ENCODE measurements at places on chromosomes 7 and 10. TPM values are rescaled to one million over a fixed set of nuclear protein-coding genes. Genes with fewer than 3 reads are reported as not detected.

Gene CPN1
- polyA plus RNA-seq, result not detected

Gene LIPN
- polyA plus RNA-seq, result not detected

Gene TMEM270
- 0.20 TPM for polyA plus RNA-seq

Gene GIMAP8
- polyA plus RNA-seq, result 23.0 TPM

Gene AKR1C8
- polyA plus RNA-seq, result 0.18 TPM

Gene CFAP69
- polyA plus RNA-seq, result 5.1 TPM

DNA sequence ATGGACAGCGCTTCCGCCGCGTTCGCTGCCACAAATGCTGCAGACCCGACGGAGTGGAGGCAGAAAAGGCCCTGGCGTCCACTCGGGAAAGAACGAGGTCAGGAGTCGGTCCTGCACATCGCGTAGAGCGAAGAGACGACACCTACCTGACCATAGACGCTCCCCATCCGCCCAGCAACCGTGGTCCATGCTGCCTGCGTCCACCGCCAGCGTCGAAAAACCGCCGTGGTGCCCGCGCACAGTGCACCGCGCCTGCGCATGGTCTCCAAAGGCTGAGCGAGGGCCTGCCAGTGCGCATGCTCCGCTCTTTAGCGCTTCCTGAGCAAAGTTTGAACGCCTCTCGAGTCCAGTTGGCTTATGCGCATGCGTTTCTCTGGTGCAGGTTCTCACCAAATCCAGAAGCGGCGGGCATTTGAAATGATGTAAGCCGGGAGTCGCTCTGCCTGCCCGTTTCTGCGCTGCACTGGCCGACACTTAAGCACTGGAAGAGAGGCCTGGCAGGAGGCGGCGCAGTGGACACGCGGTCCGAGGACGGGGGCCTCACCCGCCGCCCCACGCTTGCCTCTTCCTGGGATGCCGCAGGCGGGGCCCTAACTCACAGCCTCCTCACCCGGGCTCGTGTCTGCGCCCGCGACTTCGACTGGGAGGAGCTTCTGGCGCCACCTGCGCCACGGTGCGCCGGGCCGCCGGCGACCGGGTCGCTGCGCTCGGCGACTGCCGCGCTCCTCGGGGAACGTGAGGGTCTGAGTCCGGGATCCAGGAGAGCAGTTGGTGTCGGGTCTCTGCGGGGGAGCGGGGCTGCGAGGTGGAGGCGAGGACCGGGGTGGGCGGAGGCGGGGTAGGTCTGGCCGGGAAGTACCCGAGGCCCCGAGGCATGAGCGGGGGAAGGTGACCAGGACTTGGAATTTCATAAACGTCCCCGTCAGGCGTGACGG lies at the start of gene FAM24B:
Gene FAM24B, minus strand, starts transcription at position 243 of the 935 bp plus-strand sequence. CDS start 29,066 bp downstream, outside the sequence.
- no peaks in the 10 kb centered on the region for H3K36me3 ChIP-seq
- peaks cover 6% of the 10 kb centered on the region for H3K4me1 ChIP-seq
- H3K27ac ChIP-seq, result peak within 1 kb of the TSS; percentile 36
- no peaks in the 10 kb centered on the region for H3K27me3 ChIP-seq

- H3K27ac ChIP-seq, result no peak overlapping the region
- H3K27me3 ChIP-seq, result no peaks in the 10 kb centered on the region
- H3K4me3 ChIP-seq, result no peak overlapping the region
- no peaks in the 10 kb centered on the region for H3K4me1 ChIP-seq
Observed at GRCh38 chr7:46545790-46546189, 624.7 kb upstream of the IGFBP3 start.

DNA sequence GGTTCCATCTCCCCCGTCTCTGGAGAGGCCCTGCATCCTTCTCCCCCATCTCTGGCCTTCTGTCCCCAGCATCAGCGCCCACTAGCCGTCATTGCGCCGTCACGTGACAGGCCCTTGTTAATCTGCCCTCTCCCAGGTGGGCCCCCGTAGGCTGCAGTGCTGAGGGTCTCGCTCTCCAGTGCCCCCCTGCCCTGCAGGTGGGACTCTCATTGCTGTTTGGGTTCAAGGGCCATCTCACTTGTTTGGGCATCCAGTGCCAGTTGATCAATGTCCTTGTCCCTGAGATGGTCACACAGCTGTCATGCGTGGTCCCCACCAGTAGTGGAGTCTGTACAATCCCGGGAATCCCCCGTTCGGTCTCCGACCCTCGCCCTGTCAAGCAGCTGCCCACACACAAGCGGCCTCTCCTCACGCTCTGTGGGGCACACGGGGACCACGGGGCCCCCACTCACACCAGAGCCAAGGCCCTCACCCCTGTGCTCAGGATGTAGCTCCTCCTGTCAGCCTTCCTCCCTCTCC lies 114.0 kb downstream of the INPP5A start:
- peaks cover 7% of the 10 kb centered on the region for H3K36me3 ChIP-seq
- H3K4me3 ChIP-seq, result no peak overlapping the region
- no peak for DNase-seq
- H3K27ac ChIP-seq, result no peak overlapping the region
- H3K27me3 ChIP-seq, result no peaks in the 10 kb centered on the region
- H3K4me1 ChIP-seq, result no peaks in the 10 kb centered on the region

DNA sequence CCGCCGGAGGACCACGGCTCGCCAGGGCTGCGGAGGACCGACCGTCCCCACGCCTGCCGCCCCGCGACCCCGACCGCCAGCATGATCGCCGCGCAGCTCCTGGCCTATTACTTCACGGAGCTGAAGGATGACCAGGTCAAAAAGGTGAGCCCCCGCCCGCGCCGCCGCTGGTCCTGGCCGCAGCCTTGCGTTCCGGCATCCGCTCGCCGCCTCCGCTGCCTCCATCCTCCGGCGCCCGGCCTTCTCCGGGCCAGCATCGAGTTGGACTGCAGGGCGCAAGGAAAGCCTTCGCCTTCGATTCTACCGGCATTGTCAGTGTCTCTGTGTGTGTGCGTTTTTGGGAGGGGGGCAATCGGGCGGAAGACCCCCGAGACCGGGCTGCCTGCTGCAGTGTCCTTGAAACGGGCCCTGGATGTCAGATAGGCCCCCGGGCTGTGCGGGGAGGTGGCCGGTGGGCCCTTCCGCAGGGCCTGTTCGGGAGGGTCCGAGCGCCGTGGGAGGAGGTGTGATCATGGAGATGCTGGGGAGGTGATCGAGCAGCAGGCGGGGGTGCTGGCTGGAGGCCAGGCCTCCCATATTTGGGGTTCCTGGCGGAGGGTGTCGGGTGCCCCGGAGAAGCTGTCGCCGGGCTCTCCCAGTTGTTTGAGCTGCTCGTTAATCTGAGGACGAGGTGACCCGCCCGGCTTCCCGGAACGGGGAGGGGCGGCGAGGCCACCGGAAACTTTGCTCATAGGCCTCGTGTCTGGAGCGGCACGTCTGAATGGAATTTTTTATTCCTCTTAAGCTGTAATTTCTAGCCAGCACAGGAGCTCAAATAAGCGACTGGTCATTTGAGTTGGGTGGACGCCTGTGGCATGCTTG lies 40.8 kb downstream of the HK1 start:
- H3K4me3 ChIP-seq, result peak overlapping the region; percentile 77
- no peaks in the 10 kb centered on the region for H3K27me3 ChIP-seq
- DNase-seq, result peak; percentile 74
- H3K36me3 ChIP-seq, result peaks cover 3% of the 10 kb centered on the region

- no peak for DNase-seq
- H3K4me3 ChIP-seq, result no peak overlapping the region
- H3K4me1 ChIP-seq, result peaks cover 13% of the 10 kb centered on the region
- H3K27me3 ChIP-seq, result no peaks in the 10 kb centered on the region
- H3K36me3 ChIP-seq, result no peaks in the 10 kb centered on the region
Observed at GRCh38 chr7:117088623-117089194, 135.4 kb downstream of the ST7 start.

DNA sequence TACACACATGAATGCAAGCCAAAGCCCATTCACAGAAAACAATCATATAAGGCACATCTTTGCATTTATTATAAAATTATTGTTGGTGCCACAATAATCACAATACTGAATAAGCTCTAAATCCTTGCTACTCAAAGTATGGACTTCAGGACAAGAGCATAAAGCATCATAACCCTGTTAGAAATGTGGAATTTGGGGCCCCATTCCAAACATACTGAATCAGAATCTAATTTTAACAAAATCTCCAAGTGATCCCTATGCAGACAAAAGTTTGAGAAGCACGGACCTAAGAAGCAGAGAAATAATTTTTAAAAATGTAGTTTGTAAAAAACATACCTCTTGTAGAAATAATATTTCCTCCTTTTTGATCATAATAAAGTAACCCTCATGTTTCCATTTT lies 199.2 kb downstream of the IMMP2L start:
- H3K4me1 ChIP-seq, result no peaks in the 10 kb centered on the region
- H3K27ac ChIP-seq, result no peak overlapping the region
- no peak for DNase-seq
- H3K36me3 ChIP-seq, result no peaks in the 10 kb centered on the region
- no peak overlapping the region for H3K4me3 ChIP-seq

GRCh38 chr10:46304062-46304461 lies 17.3 kb downstream of the ANTXRL start:
- DNase-seq, result no peak
- no peak overlapping the region for H3K27ac ChIP-seq
- H3K4me3 ChIP-seq, result no peak overlapping the region
- no peaks in the 10 kb centered on the region for H3K4me1 ChIP-seq

DNA sequence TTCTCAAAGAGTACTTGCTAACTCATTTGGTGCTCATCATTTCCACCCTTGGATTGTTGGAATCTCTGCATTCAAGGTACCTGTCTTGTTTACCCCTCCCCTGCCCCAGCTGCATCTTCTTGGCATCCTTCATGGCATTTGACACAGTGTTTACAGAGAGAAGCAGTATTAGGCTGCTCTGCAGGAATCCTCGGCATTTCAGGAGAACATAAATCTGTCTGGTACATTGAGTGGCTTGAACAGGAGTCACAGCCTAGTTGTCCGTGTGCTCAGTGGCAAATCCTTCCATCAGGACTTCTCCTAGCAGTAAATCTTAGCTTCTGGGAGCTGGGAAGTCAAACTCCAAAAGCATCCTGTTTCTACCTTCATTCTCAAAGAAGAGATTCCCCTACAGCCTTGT lies 136.8 kb upstream of the YAE1 start:
- no peaks in the 10 kb centered on the region for H3K4me1 ChIP-seq
- no peak overlapping the region for H3K27ac ChIP-seq
- no peaks in the 10 kb centered on the region for H3K27me3 ChIP-seq
- H3K36me3 ChIP-seq, result no peaks in the 10 kb centered on the region

- H3K27me3 ChIP-seq, result peaks cover 4% of the 10 kb centered on the region
- H3K27ac ChIP-seq, result no peak overlapping the region
- DNase-seq, result peak; percentile 69
- H3K36me3 ChIP-seq, result no peaks in the 10 kb centered on the region
- H3K4me3 ChIP-seq, result no peak overlapping the region
Observed at GRCh38 chr7:25391961-25392587, 163.8 kb upstream of the NPVF start.

DNA sequence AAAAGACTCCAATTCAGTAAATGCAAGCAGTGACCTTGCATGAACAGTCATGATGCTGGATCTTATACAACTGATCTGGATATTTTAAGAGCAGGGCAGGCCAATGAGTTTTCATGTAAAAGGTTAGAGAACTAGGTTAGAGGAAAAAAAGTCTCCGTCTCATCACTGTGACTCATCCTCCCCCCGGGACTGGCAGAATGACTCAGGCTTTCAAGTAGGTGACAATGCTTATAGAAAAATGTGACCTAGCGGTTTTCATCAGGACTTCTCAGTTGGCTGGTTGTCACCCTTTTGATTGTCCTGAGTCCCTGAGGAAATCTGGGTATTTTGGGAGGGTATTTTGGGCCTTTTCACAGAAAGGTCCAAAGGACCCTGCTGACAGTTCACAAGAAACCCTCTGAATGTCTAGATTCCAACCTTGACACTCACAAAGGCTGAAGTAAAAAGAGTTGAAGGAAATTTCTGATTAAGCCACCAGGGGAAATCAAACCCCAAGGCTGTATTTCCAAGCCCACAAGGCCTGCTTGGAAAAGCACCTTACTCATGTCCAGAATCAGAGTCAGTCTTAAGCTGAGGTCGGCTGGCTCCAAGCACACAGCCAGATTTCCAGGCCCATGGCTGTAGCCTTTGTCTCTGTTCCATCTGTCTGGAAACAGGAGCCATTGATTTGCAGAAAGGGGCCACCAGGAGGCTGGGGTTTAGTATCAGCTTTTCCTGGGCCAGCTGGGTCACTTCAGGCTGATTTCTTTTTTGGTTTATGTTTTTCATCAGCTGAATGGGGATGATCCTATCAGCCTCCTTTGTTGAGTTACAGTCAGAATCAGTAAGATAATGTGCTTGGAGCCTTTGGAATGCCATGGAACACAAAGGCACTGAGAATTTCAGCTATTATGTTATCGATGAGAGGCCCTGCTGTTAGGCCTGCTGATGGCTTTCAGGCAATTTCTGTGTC lies 226.4 kb upstream of the HABP2 start:
- H3K36me3 ChIP-seq, result no peaks in the 10 kb centered on the region
- no peak overlapping the region for H3K27ac ChIP-seq
- no peak overlapping the region for H3K4me3 ChIP-seq

- no peaks in the 10 kb centered on the region for H3K4me1 ChIP-seq
- no peaks in the 10 kb centered on the region for H3K27me3 ChIP-seq
- no peaks in the 10 kb centered on the region for H3K36me3 ChIP-seq
- DNase-seq, result no peak
- no peak overlapping the region for H3K27ac ChIP-seq
Observed at GRCh38 chr10:1858547-1858946, 121.2 kb upstream of the ADARB2 start.
